ENCODE measurements at places on chromosomes 7 and 10. TPM values are rescaled to one million over a fixed set of nuclear protein-coding genes. Genes with fewer than 3 reads are reported as not detected.

- no peak overlapping the region for H3K4me3 ChIP-seq
- H3K4me1 ChIP-seq: no peaks in the 10 kb centered on the region
- no peak for DNase-seq
- H3K27ac ChIP-seq: no peak overlapping the region
- no peaks in the 10 kb centered on the region for H3K36me3 ChIP-seq
These were observed 66.6 kb downstream of the PRKCQ start for GRCh38 chr10:6513476-6513875.

DNA sequence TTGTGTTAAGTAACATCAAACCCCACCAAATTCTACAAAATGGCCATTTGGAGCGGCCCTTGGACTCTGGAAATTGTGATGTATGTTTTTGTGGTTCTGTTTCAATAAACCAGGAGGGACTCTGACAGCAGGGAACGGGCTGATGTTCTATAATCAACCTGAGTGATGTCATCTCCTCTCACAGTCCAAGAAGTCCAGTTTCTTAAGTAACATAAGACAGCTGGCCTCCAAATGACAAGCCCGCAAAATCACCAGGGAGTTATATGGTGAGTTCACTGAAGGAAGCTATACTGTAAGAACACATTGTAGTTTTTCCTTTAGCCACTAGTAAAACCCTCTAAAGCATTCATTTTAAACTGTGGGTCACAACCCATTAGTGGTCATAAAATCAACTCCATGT is 34.0 kb downstream of the GOT1 start:
- no peaks in the 10 kb centered on the region for H3K36me3 ChIP-seq
- H3K27me3 ChIP-seq: no peaks in the 10 kb centered on the region
- H3K4me1 ChIP-seq: no peaks in the 10 kb centered on the region
- no peak overlapping the region for H3K27ac ChIP-seq
- no peak overlapping the region for H3K4me3 ChIP-seq
- DNase-seq: no peak

- no peak overlapping the region for H3K4me3 ChIP-seq
- no peak overlapping the region for H3K27ac ChIP-seq
- DNase-seq: no peak
- no peaks in the 10 kb centered on the region for H3K36me3 ChIP-seq
- no peaks in the 10 kb centered on the region for H3K27me3 ChIP-seq
These were observed 26.8 kb downstream of the PRPF18 start for GRCh38 chr10:13613519-13613918.

DNA sequence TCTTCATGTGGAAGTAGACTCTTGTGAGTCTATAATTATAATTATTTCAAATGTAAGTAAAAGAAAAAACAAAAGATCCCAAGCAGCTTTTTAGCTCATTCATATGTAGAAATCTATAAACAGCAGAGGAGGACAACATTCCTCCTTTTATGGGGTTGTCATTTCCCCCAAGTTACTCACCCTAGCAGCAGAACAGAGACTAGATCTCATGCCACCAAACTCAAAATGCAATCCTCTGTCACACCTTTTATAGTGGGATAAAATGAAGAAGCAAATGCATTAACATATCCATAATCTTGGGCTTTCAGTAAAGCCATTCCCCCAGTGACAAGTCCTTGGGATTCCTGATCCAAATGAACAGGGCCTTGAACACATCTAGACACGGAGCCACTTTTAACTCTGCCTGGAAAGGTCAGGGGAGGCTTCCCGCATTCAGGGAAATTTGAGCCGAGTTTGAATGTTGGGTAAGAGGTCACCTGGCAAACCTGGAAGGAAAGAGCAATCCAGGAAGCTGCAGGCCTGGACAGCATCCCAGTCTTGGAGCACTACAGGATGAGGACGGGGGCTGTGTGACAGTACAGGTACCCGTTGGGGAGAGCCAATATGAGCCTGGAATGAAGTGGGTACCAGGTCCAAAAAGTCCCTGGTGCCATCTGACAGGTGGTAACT is 76.4 kb downstream of the DOCK4 start:
- H3K27ac ChIP-seq: no peak overlapping the region
- no peaks in the 10 kb centered on the region for H3K27me3 ChIP-seq
- no peaks in the 10 kb centered on the region for H3K36me3 ChIP-seq

GRCh38 chr7:108311446-108312168 is 144.6 kb downstream of the NRCAM start:
- no peak overlapping the region for H3K4me3 ChIP-seq
- DNase-seq: no peak
- no peaks in the 10 kb centered on the region for H3K27me3 ChIP-seq
- H3K36me3 ChIP-seq: no peaks in the 10 kb centered on the region

Gene PUS7
- 25.6 TPM for total RNA-seq

Gene MYH16
- not detected for total RNA-seq
